ENCODE measurements at places on chromosomes 16 and 17.

DNA sequence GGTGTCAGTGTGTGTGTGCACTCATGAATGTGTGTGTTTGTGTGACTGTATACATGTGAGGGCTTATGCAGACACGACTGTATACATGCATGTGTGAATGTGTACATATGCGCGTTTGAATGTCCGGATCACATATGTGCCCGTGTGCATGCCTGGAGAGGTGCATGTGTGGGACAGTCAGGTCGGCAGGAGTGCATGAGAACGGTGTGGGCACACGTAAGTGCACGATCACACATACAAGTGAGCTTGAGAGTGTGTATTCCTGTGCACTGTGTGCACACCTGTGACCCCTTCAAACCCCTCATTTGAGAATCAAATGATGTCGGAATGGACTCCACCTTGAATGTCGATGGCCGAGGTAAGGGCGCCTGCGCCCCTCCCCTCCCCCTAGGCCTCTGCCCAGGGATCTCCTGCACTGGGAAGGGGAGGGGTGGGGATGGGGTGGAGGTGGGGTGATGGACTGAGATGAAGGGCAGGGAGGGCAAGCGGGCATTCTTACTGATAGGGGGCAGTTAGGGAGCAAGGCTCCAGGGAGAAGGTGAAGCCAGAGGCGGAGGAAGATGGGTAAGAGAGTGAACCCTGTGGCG lies 601 bp upstream of the NGFR start:
- DNase-seq, result no peak

DNA sequence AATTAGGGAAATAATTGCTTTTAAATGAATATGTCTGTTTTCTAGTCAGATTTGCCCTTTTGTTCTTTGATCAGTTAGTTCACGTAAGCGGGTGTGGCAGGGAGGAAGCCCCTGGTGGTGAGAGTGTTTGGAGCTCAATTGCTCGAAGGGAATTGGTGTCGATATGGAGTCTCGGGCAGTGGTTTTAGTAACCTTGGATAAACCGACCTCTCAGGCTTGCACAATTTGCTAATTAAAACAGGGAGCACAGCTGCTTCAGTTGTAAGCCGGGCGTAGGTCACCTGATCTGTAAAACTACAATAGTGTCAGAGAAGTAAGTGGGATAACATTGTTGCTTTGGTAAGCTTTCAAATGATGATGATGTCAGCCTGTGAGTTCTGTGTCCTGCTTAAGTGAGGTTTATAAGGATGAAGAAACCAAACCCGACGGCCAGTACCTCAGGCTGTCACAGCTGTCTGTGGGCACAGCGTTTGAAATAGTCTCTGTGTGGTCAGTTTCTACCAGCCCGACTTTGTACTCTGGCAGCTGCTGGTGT lies 2.9 kb downstream of the ZNF750 start:
- DNase-seq, result no peak

DNA sequence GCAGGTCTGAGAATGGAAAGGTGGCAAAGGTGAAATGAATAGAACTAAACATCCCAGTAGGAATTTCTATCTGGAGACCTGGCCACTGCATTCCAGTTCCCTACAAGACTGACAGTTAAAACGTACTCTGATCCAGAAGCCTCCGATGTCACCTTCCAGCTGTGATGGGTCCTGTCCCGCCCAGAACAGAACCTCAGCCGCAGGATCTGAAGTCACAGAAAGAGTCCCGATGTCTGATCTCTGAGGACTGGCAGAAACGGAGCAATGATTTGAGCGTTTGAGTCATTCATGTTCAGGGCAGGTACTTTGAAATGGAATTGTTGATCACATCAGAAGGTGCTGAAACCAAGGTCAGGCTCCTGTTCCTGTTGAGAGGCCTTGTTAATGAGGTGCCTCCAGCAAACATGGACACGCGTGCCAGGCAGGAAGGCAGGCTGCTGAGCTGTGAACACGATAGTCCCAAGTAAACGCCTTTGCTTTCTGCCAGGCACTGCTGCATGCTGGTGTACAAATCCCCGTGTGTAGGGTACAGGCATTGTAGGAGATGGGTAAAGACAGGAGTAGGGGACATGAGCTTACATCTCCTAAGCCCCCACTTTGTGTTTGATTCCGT lies 61.4 kb downstream of the VAT1L start:
- no peak for DNase-seq

GRCh38 chr16:23403547-23403946 lies 49.4 kb downstream of the COG7 start:
- no peak for DNase-seq

GRCh38 chr17:74234486-74234885 lies 21.1 kb downstream of the TTYH2 start:
- DNase-seq, result no peak

DNA sequence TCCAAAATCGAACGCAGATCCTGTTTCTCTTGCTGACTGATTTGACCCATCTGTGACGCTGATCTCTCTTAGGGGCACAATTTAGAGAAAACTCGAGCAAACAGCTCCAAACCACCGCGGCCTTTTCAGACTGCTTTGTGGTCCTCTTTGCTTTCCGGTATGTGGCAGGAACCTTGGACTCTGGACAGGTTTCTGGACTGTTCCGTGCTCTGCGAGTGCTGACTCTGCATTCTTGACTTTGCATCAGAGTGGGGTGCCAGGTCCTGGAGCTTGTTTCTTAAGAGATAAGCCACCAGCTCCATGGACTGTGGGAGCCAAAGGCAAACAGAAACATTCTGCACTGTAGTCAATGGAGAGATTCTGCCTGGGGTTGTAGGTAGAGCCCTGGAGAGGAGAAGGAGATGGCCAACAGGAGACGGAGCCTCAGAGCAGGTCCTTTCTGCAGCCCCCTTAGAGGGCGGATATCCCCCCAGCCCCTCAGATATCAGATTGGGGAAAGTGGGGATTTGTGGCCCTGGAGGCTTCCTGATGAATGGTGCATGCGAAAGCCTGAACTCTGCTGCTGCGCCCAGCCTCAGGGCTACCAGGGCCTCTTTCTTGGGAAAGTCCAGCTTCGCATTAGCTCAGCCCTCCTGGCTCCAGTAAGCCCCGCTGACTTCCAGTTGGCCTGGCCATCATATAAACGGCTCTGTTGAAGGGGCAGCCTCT lies 65.6 kb downstream of the WIPI1 start:
- no peak for DNase-seq

Measured in HCEC 1CT (cell line).